Hepatocyte (in vitro differentiated cells): ENCODE measurements at places on chromosomes 1 and 21. TPM values are rescaled to one million over a fixed set of nuclear protein-coding genes. Genes with fewer than 3 reads are reported as not detected.

- no peak for DNase-seq
These were observed 39.9 kb downstream of the MSH4 start for GRCh38 chr1:75836528-75837100.

ANGPTL1 gene
- 28.5 and 34.3 TPM in 2 replicates for polyA plus RNA-seq

GRCh38 chr1:195394567-195394966 is 1213.7 kb downstream of the KCNT2 start:
- no peak for DNase-seq

GBP2 gene
- 11.0 and 13.9 TPM in 2 replicates for polyA plus RNA-seq
